Epithelial cell of esophagus (primary cell): ENCODE measurements at places on chromosomes 1 and 21.

GRCh38 chr1:54486907-54487306 lies 61.1 kb upstream of the ACOT11 start:
- DNase-seq = no peak

- no peak for DNase-seq
Measured at GRCh38 chr1:25006770-25007169, 76.7 kb upstream of the RUNX3 start.

DNA sequence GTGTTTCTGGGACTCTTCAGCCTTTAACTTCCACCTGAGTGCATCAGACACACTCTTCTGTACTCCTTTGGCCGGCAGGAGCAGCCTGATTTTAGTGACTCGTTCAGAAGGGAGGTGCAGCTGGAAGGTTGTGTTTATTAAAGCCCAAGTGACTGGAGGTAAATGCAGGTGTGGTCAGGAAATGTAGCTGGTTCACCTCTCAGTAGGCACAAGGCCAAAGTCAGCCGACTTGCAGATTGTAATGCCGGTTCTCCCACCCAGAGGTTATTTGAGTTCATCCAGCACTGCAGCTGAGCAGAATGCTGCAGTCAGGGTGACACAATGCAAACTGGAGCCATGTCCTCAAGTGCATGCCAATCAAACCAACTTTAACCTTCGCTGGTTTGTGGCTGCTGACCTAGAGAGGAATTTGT lies 91.5 kb downstream of the SPATA46 start:
- peak; percentile 89 for DNase-seq

DNA sequence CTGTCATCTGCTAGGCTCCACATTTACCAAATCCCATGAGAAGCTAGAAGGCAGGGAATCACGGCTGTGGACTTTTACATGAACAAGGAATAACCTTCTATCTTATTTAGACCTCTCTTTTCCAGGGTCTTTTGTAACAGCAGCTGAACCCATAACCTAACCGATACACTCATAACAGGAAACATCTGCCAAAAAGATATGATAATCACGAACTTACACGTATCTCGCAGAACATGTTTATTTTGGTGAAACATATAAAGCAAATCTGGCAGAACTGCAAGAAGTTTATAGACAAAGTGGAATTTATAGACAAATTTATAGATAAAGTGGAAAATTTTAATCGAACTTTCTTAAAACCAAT lies 20.4 kb downstream of the TINAGL1 start:
- no peak for DNase-seq

DNA sequence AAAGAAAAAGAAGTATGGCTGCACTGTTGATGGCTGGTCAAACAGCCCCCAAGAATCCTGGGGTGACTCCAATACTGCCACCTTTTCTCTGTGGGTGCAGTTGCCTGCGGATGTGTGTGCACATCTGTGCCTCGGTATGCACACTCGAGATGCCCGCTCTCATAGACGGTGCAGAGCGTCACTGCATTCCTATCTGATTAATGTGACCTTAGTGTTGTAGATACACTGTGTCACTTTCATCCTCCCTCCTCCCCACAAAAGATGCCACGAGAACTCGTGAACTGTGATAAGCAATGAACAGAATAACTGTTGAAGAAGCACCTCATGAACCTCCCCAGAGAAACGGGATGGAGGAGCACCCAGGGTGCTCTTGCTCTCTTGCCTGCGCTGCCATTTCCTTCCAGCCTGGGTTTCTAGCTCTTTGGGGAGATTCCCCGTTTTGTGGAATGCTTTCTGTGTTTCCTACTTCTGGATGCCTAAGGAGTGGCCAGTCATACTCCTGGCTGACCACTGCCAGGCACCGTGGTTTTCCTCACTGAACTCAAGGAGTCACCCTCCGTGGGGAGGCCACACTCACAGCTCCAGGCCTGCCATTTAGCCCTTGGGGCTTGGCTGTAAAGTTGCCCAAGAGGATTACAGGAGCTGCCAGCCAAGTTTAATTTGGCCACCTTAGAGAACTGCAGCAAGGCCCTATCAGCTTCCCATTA lies 32.0 kb downstream of the NTPCR start:
- DNase-seq = peak; percentile 33

DNA sequence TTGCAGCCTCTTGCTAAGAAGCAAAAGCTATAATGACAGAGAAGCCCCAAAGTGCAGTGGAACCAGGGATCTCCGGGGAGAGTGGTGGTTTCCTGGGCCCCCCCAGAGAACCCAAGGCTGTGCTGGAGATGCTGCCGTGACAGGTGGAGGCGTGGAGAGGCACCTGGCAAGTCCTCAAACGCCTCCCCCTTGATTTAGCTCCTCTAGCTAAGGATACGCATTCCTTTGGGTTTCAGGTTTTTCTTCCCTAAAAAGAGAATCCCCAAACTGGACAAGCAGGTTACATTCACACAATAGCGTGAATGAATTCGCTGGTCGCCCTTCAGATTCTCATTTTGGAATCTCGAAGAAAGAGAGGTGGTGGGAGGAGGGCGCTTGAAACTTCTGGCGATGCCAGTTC lies 853 bp upstream of the ATP1A1 start:
- no peak for DNase-seq

DNA sequence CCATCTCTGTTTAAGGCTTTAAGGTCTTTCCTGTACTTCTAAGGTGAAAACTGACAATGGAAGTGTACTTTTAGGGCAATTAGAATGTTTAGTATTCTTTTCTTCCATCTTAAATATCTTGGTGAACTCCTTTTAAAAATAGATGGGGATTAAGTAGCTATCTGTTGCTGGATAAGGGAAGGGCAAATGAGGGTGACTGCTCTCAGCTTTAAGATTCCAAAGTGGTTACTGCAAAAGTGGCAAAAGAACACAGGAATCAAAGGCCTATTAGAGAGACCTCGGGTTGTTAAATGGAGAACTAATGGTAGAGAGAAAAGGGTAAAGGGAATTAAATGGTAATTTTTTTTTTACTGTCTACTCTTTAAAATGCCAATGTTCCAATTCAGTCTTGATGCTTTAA lies 774.1 kb upstream of the B3GALT2 start:
- no peak for DNase-seq

GRCh38 chr1:228280106-228280901 lies 72.5 kb downstream of the OBSCN start:
- DNase-seq = no peak
